ENCODE measurements at places on chromosomes 12 and 14.

- DNase-seq, result no peak
Observed at GRCh38 chr12:68326716-68327115, 5.4 kb downstream of the MDM1 start.

GRCh38 chr14:56892959-56893358 is 82.7 kb upstream of the OTX2 start:
- DNase-seq, result no peak

- no peak for DNase-seq
Observed at GRCh38 chr14:67955261-67955660, 135.7 kb downstream of the RAD51B start.

GRCh38 chr12:27163048-27163715 is 80.8 kb upstream of the C12orf71 start:
- DNase-seq, result no peak

DNA sequence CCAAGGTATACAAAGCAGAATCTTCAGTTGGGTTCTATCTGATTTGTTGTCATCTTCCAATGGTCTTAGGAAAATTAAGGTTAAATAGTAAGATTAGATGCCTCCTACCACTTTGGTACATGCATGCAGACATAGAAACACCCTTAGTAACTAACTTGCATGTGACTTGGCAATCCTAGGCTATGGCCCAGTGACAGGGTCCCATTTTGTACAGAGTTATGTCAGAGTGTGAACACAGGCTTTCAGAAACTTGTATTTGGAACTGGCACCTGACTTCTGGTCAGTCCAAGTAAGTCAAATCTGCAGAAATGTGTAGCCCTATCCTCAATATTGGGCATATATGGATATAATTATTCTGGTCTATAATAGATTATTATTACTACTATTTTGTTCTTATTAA is 53.1 kb downstream of the DAD1 start:
- DNase-seq, result no peak

- no peak for DNase-seq
Observed at GRCh38 chr14:95387826-95388445, 68.2 kb upstream of the CLMN start.
